ENCODE measurements at places on chromosomes 4 and X.

- no peak for DNase-seq
Observed at GRCh38 chrX:11336201-11336600, 43.0 kb downstream of the AMELX start.

GRCh38 chr4:132417220-132417619 is 731.9 kb upstream of the PCDH10 start:
- DNase-seq = no peak

DNA sequence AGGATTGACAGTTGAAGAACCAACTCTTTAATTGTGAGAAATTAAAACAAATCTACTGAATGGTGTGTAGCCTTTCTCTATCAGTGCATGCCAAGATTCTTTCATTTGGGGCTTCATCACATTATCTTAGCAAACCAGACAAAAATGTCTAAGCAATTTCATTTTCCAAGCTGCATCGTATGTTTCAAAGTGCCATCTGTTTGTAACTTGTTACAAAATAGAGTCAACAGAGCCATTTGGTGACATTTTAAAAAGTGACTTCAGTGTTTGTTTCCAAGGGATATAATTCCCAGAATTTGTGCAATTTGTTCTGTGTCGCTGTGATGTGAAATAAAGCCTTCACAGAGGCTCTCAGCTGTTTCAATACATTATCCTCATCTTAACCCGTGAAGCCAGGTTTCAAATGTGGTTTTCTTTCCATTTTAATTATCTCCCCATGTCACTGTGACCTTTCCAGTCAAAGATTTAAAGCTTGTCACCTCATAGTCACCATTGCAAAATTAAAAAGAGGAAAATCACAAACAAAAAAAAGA is 46.0 kb upstream of the C1QTNF7 start:
- DNase-seq = no peak

GRCh38 chr4:137530176-137530575 is 2.1 kb downstream of the PCDH18 start:
- no peak for DNase-seq

GRCh38 chr4:116531026-116531425 is 554.4 kb downstream of the TRAM1L1 start:
- no peak for DNase-seq

DNA sequence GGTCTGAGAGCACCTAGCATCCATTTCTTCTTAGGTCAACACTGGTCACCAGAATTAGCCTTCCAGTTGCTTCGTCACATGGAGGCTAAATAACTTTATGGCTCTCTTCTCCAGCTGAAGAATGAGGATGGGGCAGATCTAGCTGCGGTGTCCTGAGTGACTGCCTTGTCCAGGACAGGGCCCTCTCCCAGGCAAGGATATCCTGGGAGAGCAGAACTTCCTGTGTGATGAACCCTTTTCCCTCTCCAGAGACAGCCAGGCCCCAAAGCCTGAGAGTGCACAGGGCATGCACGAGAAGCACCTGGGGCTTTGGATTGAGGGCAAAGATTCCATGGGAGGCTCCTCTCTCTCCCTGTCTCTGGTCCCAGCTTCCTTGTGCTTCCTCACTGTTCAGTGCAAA is 108.2 kb upstream of the MAMLD1 start:
- no peak for DNase-seq

- DNase-seq = no peak
Observed at GRCh38 chr4:89305028-89305427, 2.6 kb downstream of the GPRIN3 start.

DNA sequence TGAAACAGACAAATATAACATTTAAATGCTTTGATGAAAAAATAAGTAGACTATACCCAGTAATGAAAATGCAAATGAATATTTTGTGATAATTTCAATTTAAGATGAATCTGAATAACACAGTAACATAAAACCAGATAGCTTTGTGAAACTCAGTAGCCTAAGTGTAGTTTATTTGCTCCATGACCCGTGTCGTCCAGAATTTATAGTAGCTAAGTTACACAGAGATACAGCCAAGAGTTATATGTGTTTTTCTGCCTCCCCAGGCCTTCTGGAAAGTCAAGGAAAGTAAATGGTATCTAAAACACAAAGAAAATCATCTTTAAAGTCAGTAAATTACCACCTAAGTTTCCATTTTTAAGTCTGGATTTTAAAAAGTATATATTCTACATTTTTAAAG is 26.7 kb downstream of the HPGD start:
- no peak for DNase-seq

GRCh38 chrX:10892621-10893225 is 218.4 kb upstream of the HCCS start:
- no peak for DNase-seq

- no peak for DNase-seq
Observed at GRCh38 chr4:132587626-132588025, 561.5 kb upstream of the PCDH10 start.

DNA sequence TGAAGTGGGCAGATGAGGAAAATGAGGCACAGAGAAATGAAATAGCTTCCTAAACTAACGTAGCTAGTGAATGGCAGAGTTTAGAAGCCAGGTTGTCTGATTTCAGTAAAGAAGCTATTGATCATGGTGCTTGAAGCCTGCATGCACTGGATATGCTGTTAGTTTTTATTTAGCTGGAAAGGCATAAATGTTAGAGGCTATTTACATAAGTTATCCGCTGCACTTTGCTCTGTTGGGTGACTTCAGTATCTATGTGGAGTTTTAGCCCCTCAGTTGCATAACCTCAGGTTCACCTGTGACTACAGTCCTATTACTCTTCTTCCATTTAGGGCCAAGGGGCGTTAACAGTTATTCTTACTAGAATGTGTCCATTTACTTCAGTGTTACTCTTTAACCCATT is 522.4 kb upstream of the RPS6KA3 start:
- no peak for DNase-seq

GRCh38 chrX:10120828-10121227 is 35.9 kb upstream of the CLCN4 start:
- peak; percentile 67 for DNase-seq

- DNase-seq = no peak
Observed at GRCh38 chr4:153428941-153429475, 37.2 kb upstream of the TMEM131L start.

DNA sequence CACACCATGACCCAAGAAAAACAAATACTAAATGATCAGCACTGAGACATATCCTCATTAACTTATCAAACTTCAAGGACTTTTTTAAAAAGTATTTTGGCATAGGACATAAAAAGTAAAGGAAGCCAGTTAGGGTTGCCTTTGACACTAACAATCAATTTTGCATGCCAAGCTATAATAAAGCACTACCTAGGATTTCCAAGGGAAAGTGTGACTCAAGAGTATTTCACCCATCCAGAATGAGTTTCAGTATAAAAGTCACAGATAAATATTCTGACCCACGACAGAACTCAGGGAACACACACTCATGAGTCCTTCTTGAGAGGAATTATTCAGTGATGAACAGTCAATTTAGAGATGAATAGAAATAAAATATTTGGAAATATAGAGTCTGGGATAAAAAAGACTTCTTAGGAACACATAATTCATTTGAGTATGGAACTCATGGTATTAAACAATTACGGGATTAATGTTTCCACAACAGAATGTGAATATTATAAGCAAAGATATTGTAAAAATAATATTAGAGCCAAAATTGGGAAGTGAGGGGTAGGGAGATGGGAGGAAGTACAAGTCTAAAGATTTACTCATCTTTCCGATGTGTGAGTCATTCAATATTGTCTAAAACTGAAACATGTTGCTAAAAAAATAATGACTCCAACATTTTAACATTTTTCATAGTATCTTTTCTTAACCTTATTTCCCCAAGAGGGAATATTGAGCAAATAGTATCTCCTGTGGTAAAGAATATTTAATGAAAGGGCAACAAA is 143.5 kb upstream of the LNX1 start:
- no peak for DNase-seq

DNA sequence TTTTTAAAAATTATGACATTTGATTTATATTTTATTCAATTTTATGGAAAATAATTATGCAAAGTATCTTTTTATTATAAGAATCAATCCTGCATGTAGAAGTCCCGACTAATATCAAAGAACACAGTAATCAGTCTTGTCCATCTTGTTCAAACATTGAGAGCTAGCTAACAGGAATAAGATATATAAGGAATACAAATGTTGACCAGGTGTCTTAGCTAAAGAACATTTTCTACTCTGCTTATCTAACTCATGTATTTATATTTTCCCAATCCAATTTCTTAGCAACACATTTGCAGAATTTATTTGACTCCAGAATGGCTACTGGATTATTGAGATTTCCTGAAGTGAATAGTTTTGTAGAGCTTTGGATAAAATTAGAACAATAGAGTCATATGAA is 61.5 kb upstream of the NR3C2 start:
- DNase-seq = no peak

DNA sequence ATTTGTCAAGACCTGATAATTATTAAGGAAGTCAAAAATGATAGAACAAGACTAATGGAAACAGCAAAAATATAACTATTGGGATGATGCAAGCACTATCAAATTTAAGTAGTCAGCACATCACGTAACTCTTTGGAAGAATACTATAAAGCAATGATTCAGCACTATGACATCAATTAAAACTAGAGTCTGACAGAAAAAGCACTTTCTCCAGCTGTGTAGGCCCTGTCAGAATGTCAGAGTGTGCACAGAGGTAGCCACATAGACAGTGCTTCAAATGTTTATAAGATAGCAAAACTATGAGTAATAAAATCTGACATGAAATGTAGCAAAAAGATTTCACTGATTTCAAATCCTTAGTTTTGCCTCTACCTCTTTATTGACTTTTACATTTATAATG is 1226.6 kb upstream of the ADGRL3 start:
- DNase-seq = no peak

DNA sequence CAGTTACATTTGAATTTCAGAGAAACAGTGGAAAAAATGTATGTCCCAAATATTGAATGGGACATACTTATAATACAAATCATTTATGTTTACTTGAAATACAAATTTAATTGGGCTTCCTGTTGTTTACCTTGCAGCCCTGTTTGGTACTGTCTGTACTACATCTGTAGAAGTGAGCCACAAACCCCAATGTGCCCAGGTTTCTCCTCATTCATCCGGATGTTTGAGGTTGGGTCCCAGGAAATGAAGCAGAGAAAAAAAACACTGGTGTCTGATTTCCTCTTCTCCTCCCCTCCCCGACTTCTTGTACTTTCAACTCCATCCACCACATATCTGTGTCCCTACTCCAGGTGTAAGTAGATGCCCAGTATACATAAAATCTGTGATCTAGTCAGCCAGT is 27.1 kb upstream of the SCRG1 start:
- no peak for DNase-seq

DNA sequence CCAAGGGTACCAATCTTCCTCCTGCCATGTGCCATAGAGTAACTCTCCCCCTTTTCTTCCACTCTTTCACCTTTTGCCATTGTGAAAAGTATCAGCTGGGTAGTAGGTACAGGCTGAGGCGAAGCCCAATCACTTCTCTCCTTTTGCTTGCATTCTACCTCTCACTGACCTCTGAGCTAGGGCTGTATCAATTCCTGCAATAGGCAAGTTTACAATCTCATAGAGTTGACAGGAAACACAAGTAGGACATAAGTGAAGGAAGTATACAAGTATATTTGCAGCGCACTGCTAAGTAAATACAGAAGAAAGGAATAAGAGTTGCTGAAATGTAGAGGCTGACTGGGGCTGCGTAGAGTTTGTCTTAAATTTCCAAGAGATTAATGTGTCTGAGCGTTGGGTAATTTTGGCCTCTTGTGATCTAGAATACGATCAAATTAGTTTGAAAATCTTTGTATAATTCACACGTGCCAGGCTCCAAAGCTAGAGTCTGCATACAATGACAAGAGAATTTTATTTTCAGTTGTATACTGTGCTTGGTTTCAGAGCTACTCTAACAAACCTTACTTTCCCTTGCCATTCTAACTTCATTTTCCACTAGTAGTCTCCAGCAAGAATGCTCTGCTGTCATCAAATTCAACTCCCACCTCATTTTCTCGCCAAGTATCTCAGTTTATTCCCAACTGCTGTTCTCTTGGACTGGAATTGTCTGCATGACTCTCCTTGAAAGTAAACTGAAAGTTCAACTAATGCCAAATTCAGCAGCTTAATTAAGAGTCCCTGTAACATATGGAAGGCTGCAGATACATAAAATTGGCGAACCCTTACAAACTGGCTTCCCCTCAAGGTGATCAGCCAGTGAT is 90.3 kb downstream of the ATP11C start:
- DNase-seq = no peak

- no peak for DNase-seq
Observed at GRCh38 chr4:5543681-5544080, 164.7 kb downstream of the EVC2 start.

DNA sequence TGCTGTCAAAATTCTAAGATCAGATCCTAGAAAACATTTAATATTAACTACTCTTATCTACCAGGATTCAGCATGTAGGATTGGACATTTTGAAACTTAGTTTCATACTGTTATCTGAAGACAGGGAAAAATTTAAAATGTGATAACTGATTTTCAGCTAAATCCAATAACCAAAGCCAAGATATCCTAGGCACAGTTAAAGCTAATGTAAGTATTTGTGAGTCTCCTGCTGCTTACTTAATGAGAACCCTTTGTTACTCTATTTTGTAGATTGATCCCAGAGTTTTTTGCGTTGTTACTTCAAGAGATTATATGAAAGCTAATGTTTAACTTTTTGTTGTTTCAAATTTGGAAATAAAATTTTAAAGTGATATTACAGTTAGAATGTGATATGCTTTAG is 2.0 kb downstream of the CPE start:
- no peak for DNase-seq

- no peak for DNase-seq
Observed at GRCh38 chr4:91198951-91199350, 1071.8 kb downstream of the CCSER1 start.

DNA sequence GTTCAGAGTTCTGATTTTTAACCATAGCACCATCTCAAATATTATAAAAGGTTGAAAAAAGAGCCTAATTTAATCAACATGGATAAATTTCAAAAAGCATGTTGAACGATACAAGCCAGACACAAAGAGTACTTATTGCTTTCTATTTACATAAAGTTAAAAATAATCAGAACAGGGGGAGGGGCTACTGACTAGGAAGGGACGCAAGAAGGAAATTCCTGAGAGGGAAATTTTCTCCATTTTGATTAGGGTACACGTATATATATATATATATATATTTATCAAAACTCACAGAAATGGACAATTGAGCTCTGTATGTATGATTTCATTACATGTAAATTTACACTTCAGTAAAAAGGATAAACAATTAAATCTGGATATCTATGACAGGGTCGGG is 482 bp upstream of the MBTPS2 start:
- DNase-seq = no peak

DNA sequence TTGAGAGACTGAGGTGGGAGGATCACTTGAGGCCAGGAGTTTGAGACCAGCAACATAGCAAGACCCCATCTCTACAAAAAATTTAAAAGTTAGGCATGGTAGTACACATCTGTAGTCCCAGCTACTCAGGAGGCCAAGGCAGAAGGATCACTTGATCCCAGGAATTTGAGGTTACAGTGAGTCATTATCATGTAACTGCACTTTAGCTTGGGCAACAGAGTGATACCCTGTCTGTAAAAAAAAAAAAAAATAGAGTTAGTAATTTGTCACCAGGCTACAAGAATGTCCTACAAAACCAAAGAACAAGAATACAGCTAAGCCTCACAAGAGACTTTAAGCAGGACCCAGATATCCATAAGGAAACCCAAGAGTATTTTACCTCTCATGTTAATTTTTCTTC is 27.0 kb upstream of the RAB28 start:
- no peak for DNase-seq

- no peak for DNase-seq
Observed at GRCh38 chrX:9700555-9700954, 65.1 kb downstream of the GPR143 start.

GRCh38 chrX:82961129-82961528 is 547.0 kb upstream of the POU3F4 start:
- DNase-seq = no peak

Measured in aorta (tissue), 5 donors.